ENCODE measurements at places on chromosomes 13 and 19.

GRCh38 chr19:45471931-45472562 is 4.3 kb downstream of the FOSB start:
- DNase-seq, result peak; percentile 50

- DNase-seq, result peak; percentile 5
Measured at GRCh38 chr13:111282425-111282824, 38.0 kb upstream of the TEX29 start.

DNA sequence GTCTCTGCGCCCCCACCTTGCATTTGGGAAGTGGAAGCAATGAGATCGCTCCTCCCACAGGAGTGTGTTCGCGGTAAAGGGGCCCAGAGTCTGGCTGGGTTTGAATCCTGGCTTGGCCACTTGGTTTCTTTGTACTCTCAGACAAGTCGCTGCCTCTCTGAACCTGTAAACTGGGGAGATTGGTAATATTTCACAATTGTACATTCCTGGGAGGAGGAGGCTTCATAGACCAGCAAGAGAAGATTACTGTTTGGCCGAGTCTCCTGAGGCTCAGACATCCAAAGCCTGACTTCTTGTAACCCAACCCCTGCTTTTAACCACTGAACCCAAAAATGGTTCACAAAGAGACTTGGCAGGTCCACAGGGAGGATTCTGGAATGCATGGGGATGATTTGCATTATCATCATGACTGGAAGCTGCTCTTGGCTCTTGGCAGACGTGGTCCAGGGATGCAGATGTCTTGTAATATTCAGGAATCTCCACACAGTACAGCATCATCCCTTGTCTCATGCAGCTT is 13.6 kb upstream of the STRN4 start:
- peak; percentile 94 for DNase-seq

- DNase-seq, result peak; percentile 73
Measured at GRCh38 chr13:52356327-52356726, 49.6 kb downstream of the THSD1 start.

GRCh38 chr19:35885225-35885738 is 15.1 kb downstream of the NFKBID start:
- no peak for DNase-seq

DNA sequence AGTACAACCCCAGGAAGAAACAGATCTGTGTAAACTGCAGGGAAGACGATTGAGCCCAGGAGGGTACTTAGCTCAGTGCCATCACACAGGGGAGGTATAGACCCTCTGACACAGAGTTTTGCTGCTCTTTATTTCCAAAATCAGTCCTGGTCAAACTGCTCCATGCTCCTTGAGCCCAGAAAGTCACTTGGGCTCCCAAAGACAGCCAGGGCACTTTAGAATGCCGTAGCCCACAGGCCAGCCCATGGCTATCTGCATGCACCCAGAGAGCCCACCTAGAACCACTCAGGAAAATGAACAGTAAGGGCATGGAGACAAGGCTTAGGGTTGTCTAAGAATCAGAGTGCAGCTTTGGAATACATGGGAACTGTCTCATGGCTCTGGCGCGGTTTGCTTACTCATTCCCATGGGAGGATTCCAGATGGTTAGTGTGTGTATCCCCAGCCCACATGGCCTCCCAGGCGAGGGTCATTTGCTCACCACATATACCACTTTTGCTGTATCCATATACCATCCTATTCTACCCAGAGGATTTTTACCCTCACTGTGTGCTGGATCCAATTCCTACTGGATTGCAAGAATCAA is 14.7 kb upstream of the PDCD5 start:
- DNase-seq, result peak; percentile 66

- no peak for DNase-seq
Measured at GRCh38 chr13:45838171-45838745, 13.3 kb downstream of the SIAH3 start.

- no peak for DNase-seq
Measured at GRCh38 chr19:23439623-23440022, 44.4 kb upstream of the ZNF91 start.

GRCh38 chr19:14369399-14370168 is 11.7 kb upstream of the ADGRE5 start:
- DNase-seq, result peak; percentile 30

DNA sequence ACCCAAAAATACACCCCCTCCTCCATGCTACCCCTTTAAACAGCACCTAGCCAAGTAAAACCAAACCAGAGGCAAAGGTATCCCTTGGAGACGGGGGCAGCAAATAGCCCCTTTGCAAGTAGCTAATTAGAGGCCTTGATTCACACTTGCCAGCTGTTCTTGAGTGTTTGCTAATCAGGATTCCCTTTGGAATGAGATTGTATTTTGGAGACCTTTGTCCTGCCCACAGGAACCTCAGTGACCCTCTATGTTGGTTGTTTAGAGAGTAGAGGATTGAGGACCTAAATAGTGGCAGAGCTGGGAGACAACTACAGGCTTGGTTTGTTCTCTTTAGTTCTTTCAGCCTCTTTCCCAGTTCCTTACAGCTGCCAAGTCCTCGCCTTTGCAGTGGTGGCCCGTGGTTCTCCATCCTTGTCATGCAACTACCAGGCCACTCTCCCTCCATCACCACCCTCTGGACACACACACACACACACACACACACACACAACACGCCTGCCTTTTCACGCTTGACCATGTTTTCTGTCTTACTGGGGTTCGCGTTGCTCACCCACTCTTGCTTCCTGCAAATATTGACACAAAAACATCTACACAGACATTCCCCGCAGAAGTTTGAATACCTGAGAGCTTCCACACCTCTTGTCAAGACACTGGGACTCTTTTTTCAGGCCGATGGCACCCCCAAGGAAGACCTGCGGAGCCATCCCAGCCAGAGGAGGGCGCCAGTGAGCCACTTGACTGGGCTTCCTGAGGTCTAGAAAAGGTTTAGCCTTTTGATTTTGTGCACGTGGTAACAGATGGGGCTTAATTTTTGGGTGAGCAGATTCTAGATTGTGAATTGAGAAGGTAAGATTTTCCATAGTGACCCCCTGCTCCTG is 80.0 kb upstream of the GPR183 start:
- peak; percentile 46 for DNase-seq

Data from cardiac fibroblast (primary cell).